NCI-H1930 (cell line): ENCODE measurements at places on chromosomes 2 and 18.

DNA sequence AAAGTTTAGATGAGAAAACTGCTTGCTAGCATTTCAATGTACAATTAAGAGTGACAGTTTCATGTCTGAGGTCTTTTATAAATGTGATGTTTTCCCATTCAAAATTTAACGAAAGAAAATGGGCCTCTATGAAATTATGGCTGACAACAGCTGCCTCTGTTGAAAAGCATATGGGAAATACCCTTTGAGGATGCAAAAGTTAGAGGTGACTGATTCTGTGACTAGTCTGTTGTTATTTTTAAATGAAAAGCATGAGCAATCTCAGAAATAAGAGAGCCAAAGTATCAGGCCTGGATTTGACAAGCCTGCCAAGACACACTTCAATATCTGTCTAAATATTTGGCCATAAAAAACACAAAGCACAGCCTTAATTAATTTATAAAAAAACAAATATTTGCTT, 580.8 kb downstream of the ERBB4 start:
- no peak for DNase-seq

GRCh38 chr2:47935071-47935470, 28.8 kb upstream of the FBXO11 start:
- no peak for DNase-seq

DNA sequence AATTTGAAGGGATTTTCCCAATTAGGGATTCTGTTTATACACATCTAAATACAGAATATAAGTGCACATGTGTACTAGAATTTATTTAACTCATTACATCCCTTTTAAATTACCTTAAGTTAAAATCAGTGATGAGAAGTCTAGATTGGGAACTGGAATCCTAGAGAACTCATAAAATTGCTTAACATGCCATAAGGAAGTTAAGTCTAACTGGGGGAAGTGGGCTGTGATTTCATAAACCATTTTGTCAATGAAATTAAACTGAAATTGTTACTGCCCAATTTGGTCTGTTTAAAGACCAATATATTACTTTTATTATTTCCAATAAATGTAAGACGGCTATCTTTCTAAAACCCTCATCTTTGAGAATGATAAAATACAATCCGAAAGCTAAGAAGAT, 72.3 kb upstream of the CD226 start:
- no peak for DNase-seq

GRCh38 chr2:205850132-205850531, 167.8 kb downstream of the NRP2 start:
- DNase-seq, result no peak

GRCh38 chr2:53903011-53903410, 43.2 kb upstream of the GPR75 start:
- no peak for DNase-seq

DNA sequence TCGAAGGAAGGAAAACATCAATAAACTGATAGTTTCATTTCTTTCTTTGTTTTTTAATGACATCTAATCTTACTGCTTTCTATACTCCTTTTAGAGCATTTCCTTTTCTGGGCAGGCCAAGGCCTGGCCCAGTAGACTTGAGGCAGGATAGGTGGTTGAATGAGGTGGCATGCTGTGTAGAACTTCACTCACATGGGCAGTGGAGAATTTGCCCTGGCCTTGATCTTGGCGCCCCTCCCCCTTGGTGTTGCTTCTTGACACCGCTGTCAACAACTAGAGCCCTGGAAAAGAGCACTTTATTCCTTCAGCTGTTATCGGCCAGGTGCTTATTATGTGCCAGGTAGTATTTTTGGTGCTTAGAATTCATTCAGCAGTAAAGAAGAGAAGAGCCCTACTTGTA, 37.4 kb downstream of the XRCC5 start:
- no peak for DNase-seq

- no peak for DNase-seq
Observed at GRCh38 chr2:37447446-37447845, 103.0 kb downstream of the QPCT start.

DNA sequence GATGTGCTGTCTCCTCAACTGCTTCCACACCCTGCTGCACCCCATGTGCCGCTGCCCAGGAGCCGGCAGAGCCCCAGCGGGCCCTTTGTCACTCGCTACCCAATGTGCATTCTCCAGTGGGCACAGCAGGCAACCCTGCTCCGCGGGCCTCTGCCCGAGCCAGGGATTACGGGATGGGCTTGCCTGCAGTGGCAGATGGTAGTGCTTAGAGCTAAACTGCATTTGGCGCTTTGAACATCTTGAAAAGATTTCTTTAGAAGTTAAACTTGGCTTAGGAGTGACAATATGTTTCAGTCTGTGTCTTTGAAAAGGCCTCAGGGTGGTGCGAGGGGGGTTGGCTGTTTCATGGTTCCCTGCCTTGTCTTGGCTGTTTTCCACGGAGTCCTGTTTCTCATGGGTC, 84.0 kb upstream of the BOD1L2 start:
- DNase-seq, result no peak

DNA sequence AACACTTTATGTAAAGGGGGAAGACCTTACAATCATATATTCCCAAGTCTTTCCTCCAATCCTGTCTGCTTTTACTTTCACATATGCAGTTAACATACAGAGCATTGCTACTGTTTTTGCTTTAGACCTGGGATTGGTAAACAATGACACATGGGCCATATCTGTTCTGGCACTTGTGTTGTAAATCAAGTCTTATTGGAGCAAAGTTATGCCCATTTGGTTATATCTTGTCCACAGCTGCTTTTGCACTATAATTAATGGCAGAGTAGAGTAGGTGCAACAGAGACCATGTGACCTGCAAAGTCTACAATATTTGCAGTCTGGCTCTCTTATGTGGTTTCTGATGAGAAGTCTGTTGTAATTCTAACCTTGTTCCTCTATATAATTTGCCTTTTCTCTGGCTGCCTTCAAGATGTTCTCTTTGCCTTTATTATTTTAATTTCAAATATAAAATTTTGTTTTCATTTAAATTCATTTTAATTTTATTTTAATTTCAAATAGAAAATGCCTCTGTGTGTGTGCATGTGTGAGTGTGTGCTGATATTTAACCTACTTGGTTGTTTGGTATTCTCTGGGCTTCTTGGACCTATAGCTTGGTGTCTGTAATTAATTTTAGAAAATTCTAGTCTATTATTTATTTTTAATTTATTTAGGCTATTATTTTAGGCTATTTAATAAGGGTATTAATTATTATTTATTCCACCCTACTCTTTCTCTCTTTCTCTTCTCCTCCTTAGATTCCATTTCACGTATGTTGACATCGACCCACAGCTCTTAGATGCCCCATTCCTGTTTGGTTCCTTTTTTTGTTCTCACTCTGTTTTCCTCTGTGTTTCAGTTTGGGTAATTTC, 16.8 kb upstream of the LPIN1 start:
- no peak for DNase-seq

DNA sequence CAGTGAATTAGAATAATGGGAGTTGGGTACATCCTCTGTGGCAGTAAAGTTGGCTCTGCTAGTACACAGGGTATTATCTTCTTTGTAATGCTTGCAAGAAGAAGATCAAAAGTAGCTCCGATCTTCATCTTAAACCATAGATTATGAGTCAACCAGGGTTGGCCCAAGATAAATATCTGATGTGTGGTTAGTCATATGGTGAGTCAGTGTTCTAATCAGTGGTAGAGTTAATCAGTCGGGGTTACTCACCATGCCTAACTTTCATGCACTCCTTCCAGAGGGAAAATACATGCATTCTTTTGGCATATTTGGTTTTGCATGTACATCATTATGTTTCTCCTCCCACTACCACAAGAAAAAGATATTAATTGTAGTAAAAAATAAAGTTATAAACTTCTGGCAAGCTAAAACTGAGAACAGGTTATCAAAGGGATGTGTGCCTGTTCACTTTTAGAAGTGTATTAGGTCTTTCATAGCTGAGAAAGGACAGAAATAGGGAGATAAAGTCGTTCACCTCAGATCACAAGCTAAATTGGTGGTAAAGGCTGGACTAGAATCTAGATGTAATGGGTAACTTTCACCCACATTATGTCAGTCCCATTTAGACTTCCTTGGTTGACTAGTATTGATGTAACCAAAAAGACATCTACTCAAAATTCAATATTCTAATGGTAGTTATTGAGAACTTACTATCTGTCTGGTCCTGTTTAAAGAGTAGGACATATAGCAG, 684.4 kb downstream of the IRS1 start:
- DNase-seq, result no peak

- DNase-seq, result no peak
Observed at GRCh38 chr2:1482253-1482675, 69.0 kb downstream of the TPO start.

- DNase-seq, result no peak
Observed at GRCh38 chr18:33644494-33644893, 66.5 kb downstream of the ASXL3 start.

- DNase-seq, result no peak
Observed at GRCh38 chr2:33130054-33130447, 183.3 kb downstream of the LTBP1 start.

GRCh38 chr2:39736640-39737039, 42.4 kb downstream of the THUMPD2 start:
- DNase-seq, result no peak

- DNase-seq, result no peak
Observed at GRCh38 chr2:101219246-101219645, 33.4 kb upstream of the CNOT11 start.

DNA sequence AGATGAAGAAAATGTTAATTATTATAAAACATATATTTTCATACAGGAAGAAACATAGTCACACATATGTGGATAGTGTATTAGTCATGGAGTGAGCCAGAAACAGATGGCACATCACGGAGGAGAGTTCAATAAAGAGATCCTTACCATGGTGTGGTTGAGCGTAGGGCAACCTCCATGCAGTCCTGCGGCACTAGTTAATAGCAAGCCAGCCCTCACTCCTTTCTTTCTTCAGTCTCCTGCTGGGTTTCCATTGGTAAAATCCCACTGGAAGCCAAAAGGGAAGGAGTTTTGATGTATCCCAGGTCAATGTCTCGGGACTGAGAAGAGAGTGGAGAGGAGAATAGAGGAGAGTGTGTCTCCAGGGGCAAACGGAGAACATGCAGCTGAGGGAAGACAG, 328.1 kb downstream of the NR4A2 start:
- no peak for DNase-seq

GRCh38 chr2:125227843-125228392, 1202.8 kb downstream of the CNTNAP5 start:
- DNase-seq, result no peak

- no peak for DNase-seq
Observed at GRCh38 chr2:144424559-144425240, 95.2 kb downstream of the ZEB2 start.

DNA sequence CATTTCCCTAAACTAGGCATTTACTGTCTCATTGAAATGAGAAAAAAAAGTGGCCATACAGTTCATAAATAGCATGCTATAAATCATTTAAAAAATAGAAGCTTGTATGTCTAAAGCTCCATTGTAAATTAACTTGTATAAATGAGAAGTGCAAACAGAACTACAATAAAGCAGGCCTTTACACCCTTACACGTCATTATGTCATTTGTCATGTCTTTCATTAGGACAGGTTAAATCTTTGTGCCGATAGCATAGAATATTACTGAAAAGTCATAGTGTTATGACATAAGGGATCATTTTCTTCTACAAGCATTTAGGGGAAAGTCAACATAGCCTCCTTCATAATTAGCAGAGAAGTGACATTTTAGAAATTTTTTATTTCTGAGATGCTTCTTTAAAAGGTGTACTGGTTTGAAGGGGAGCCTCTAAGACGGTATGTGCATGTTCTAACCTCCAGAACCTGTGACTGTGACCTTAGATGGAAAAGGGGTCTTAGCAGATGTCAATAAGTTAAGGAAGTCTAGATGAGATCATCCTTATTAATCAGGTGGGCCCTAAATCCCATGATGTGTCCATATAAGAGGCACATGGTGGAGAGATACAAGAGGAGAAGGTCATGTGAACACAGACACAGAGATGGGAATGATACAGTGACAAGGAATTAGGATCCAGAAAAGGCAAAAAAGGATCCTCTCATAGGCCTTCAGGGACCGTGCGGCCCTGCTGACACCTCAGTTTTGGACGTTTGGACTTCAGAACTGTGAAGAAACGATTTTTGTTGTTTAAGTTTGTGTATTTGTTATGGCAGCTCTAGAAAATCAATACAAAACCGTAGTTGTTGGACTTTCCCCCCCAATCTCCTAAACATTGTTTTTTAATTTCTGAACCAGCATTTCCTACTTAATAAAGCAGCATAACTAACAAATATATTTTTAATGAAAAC, 863.7 kb downstream of the MBD2 start:
- DNase-seq, result no peak

GRCh38 chr2:172358691-172359556, 68.5 kb upstream of the ITGA6 start:
- no peak for DNase-seq

- DNase-seq, result no peak
Observed at GRCh38 chr2:227308784-227309183, 16.3 kb upstream of the MFF start.

- no peak for DNase-seq
Observed at GRCh38 chr18:62347089-62347506, 22.0 kb downstream of the TNFRSF11A start.

- DNase-seq, result peak; percentile 13
Observed at GRCh38 chr18:2654928-2655177, 673 bp upstream of the SMCHD1 start.

DNA sequence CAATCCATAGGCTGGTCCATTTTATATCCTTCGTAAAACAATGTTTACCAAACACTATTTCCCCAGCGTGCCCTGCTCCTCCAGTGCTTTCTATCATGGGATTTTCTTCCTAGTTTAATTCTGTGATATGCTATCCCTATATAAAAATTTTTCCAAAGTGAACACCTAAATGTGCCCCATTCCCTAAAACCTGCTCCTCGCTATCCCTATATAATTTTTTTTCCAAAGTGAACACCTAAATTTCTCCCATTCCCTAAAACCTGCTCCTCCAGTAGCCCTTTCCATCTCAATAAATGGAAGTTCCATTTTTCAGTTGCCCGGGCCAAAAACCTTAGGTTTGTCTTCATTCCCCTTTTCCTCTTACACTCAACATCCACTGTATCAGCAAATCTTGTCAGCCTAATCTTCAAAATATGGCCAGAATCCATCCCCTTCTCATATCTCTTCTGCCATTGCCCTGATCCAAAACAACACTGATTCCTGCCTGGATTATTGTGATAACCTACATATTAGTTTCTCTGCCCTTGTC, 26.1 kb downstream of the APOB start:
- no peak for DNase-seq

DNA sequence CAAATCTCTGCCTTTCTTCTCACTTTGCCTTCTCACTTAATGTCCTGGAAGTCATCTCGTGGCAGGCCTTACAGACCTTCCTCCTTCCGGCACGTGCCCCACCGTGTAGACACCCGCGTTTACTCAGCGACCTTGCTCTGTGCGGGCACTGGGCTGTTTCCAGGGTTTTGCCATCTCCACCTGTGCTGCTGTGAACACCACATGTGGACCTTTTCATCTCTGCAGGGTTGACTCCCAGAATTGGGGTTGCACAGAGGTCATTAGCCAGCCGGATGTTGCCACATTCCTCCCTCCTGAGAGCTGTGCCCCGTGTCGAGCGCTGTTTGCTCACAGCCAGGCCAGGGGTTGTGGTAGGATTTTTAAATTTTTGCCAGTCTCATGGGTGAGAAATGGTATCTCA, 25.4 kb downstream of the KCNG2 start:
- no peak for DNase-seq

GRCh38 chr2:241482126-241482955, 26.0 kb downstream of the STK25 start:
- no peak for DNase-seq

GRCh38 chr2:144324446-144325045, 195.4 kb downstream of the ZEB2 start:
- no peak for DNase-seq

- DNase-seq, result no peak
Observed at GRCh38 chr18:8689517-8689916, 15.8 kb upstream of the MTCL1 start.

- no peak for DNase-seq
Observed at GRCh38 chr2:156465573-156465972, 29.4 kb downstream of the GPD2 start.

GRCh38 chr2:127408807-127409099, 9.5 kb upstream of the PROC start:
- DNase-seq, result no peak
